ENCODE measurements at places on chromosomes 13 and 19.

DNA sequence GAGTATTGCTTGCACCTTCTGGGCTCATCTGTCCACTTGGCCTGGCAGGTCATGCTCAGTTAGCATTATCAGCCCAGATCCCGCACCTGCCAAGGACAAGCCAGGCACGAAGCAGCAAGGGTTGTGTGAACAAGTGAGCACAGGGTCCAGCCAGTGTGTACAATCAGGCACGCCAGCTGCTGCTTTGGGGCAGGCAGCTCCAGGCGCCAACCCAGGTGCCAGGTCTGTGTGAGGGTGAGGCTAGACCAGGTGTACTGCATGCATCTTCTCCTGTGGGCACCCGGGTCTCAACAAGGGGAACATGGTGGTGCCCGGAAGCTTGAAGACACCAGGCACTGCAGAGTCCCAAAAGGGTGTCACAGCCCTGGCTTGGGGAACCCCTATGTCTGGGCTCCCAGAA is 1446.8 kb downstream of the PCDH9 start:
- DNase-seq: no peak

DNA sequence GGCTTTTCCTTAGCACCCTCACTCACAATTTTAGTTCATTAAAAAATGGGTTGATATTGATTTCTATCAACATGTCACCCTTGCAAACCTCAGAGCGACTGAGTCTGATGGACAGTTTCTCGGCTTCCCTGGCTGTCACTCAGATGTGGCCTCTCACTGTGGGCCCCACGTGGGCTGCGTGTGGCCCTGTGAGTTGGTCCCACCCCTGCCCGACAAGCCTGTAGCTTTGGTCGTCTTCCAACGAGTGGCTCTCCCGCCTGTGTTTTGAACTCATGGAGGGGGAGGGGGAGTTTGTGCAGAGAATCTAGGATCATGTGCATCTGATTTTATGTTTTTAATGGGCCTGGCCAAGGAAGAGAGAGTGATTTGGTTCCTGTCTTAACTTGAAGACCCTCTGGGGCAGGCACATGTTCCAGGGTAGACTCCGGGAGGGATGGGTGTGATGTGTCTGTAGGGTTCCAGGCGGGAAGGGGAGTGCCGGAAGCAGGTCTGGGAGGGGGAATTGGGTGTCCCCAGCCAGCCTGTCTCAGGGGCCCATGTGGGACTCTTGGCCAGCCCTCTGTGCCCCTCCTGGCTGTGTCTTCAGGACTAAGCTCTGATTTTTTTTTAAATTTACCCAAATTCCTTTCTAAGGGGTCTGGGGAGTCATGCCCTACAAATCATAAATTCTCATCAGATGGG is 18.9 kb downstream of the ATP11A start:
- no peak for DNase-seq

GRCh38 chr13:104008541-104009435 is 942.6 kb upstream of the SLC10A2 start:
- no peak for DNase-seq

DNA sequence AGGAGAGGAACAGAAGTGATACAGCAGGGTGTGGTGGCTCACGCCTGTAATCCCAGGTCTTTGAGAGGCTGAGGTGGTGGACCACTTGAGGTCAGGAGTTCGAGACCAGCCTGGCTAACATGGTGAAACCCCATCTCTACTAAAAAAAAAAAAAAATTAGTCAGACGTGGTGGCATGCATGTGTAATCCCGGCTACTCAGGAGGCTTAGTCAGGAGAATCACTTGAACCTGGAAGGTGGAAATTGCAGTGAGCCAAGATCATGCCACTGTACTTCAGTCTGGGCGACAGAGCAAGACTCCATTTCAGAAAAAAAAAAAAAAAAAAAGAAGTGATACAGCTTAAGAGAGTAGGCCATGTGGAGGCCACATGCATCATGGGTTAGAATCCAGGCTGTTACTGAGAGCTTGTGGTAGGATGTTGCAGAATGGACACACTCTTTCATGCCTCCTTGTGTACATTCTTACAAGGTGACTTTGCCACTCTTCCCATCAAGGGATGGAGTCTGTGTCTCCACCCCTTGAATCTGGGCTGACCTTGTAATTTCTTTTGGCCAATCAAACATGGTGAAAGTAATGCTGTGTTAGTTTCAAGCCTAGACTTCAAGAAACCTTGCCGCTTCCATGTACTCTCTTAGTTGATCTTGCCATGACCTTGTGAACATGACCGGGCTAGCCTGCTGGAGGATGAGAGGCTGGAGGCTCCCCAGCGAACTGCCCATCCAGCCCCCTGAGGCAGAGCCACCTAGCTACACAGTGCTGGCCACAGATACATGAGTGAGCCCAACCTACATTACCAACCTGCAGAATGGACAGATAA is 12.3 kb downstream of the FAM187B start:
- DNase-seq: no peak

DNA sequence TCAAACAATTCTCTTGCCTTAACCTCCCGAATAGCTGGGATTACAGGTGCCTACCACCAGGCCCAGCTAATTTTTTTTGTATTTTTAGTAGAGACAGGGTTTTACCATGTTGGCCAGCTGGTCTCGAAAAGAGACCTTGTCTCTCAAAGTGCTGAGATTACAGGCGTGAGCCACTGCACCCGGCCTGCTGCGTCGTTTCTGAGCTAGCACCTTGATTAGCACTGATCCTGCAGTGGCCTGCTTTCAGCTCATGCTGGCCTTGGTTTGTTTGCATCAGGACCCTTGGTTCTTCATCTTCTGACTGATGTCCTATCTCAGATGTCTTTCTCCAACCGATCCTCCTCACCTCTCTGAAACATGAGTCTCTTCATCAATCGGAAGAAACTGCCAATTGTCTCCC is 4.9 kb upstream of the TFDP1 start:
- no peak for DNase-seq

DNA sequence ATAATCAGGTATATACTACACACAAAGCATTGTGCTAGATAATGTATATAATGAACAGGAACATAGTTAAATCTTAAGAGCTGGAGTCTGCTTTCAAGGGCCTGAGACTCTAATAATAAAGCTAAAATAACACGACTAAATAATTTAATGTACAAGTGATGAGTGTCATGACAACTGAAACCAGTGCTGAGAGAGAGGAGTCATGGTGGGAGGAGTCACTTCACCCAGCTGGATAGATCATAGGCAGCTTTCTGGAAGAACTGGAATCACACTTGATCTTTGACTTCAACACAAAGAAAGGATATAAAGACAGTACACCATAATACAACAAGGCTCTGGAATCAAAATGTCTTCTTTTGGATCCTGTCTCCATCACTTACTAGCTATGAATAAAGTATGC is 7.1 kb downstream of the RBM26 start:
- DNase-seq: no peak

- DNase-seq: peak; percentile 17
Measured at GRCh38 chr13:51895906-51896888, 34.4 kb downstream of the CCDC70 start.

GRCh38 chr13:83219832-83220231 is 662.4 kb downstream of the SLITRK1 start:
- DNase-seq: no peak

DNA sequence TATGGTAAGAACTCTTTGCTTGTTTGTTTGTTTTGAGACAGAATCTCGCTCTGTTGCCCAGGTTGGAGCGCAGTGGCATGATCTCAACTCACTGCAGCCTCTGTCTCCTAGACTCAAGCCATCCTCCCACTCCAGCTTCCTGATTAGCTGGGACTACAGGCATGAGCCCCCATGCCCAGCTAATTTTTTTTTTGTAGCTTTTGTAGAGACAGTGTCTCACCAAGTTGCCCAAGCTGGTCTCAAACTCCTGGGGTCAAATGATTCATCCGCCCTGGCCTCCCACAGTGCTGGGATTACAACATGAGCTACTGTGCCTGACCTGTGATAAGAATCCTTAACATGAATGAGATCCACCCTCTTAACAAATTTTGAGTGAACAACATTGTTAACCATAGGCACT is 183.9 kb upstream of the TSHZ3 start:
- DNase-seq: no peak

DNA sequence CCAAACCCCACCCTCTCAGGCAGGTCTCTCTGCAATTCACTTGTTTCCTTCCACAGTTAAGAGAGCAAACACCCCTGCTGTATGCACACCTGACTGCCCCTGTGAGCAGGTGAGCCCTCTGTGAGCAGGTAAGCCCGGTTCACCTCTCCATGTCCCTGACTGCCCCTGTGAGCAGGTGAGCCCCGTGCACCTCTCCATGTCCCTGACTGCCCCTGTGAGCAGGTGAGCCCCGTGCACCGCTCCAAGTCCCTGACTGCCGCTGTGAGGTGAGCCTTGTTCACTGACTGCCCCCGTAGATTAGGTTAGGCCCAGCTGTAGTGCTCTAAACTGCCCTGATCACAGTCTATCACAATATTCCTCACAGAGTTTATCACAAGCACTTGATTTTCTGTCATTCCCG is 29.2 kb downstream of the TMTC4 start:
- no peak for DNase-seq

DNA sequence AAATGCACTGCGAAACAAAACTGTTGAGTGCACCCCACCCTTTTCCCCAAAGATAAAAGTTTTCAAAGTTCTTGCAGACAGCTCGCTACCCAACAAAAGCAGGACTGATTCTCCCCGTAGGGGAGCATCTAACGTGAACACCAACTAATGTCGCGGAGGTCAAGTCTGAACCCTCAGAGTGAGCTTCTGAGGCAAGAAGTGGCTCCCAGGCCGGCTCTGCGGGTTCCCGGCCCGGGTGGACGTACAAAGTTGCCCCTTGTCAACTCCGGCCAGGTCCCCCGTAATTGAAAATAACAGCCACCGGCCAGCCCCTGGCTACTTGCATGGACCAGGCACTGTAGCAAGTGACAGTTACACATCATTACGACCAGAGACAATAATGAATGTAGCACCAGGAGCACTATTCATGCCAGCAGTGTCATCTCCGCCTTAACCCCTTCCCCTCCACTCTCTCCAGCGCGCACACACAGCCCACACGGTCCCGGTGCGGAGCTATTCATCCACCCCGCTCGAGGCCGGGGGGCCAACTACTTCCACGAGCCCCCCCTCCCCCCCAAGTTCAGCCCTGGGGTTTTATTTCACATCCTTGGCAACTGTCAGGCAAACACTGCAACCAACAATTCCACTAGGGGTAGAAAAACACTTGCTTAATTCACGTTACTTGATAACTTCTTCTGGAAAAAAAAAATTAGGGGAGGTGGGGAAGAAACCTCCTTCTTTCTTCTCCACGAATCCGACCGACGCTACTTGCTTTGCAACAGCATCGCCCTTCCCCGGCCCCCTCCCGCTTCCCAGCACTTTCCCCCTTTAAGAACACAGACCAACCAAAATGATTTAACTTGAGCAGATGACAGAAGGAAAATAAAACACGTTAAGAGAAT is 1.2 kb downstream of the KLF12 start:
- peak; percentile 62 for DNase-seq

- DNase-seq: no peak
Measured at GRCh38 chr13:37797631-37798030, 71.9 kb downstream of the TRPC4 start.

- DNase-seq: no peak
Measured at GRCh38 chr19:5165697-5166019, 175.0 kb downstream of the PTPRS start.

GRCh38 chr13:72104656-72105180 is 237.7 kb upstream of the DACH1 start:
- no peak for DNase-seq

DNA sequence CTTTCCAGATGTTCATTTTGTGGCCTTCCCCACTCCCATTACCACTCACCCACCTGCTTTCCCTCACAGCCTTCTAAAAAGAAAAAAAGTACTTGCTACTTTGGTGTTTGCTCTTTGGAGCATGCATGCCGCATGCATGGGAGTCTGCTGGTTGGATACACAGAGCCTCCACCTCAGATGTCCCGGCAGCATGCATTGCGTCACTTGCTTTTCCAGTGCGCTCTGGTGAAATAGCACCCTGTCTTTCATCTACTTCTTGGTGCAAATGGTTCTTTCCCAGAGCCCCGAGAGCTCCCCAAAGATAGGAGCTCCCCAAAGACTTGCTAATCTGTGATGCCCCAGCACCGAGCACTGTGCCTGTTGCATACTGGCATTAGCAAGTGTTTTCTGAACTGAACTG is 333.2 kb upstream of the ZNF507 start:
- DNase-seq: no peak

GRCh38 chr13:41312176-41312500 is 1.1 kb downstream of the NAA16 start:
- no peak for DNase-seq

DNA sequence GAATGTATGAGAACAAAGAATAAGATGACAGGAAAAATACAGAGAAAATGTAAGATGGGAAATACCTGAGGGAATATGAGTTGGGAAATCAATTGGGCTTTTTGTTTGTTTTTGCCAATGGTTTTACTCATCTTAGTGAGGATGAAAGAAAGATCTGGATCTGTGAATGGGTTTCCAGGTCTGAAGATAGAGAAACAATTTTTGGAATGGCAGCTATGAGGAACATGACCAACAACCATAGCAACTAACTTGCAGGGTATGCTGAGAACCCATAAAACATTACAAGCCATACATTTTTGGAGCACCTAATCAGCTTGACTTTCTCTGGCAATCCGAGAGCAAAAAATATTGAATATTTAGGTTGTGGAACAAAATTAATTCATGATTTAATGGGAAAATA is 290.0 kb downstream of the KCTD12 start:
- no peak for DNase-seq

DNA sequence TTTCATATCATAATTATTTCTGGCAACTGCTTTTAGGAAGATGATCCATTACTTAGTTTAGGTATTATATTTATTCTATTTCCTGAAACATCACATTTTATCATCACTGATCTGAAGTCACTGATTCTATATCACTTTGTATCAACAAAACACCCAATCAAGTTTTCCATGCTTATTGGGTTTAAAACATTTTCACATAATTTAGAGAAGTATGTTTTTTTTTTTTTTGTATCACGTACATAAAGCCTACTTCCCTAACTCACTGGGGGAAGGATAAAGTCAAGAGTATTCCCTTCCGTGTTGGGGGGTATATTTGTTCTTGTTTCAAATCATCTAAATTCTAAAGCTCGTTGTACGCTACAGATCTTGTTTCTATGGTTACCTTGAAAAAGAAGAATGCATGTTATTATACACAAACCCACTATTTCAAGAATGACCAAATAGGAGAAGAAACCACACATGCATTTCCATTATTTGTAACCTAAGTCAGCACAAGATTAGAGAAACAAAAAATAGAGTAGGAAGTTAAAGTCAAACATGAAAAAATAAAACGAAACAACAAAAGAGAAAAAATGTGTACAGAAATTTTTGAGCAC is 637.2 kb upstream of the MIR17HG start:
- no peak for DNase-seq

DNA sequence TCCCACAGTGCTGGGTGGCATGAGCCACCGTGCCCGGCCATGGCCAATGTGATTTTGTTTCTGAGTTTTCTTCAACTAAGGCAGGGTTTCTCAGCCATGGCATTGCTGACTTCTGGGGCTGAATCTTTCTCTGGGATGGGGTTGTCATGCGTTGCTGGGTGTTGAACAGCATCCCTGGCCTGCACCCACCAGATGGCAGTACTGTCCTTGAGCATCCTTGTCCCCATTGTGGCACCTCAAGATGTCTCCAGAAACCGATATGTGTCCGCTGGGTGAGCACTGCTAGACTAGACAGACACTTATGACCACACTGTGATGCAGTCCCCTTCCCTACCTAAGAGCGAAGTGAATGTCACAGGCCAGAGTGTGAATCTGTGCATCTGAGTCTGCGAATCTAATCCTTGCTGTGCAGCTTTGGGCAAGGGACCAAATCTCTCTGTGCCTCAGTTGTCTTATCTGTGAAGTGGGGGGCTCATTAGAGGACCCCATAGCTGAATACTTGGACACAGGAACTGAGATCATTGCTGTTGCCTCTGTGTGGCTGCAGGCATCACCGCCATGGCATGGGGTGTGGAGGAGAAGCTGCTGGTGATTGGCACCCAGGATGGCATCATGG is 50.3 kb upstream of the SIN3B start:
- DNase-seq: no peak

- DNase-seq: no peak
Measured at GRCh38 chr13:39374741-39375189, 228.2 kb downstream of the LHFPL6 start.
